Hematopoietic multipotent progenitor cell treated with erythropoietin and hydrocortisone succinate and interleukin-3 and kit ligand, for 8 days (in vitro differentiated cells): ENCODE measurements at places on chromosomes 7 and 10.

GRCh38 chr7:71558806-71559613 lies 427.1 kb downstream of the GALNT17 start:
- no peak for DNase-seq

- DNase-seq, result no peak
These were observed 12.2 kb upstream of the RFC2 start for GRCh38 chr7:74266191-74266963.

GRCh38 chr7:14839307-14839706 lies 63.2 kb downstream of the DGKB start:
- DNase-seq, result no peak

DNA sequence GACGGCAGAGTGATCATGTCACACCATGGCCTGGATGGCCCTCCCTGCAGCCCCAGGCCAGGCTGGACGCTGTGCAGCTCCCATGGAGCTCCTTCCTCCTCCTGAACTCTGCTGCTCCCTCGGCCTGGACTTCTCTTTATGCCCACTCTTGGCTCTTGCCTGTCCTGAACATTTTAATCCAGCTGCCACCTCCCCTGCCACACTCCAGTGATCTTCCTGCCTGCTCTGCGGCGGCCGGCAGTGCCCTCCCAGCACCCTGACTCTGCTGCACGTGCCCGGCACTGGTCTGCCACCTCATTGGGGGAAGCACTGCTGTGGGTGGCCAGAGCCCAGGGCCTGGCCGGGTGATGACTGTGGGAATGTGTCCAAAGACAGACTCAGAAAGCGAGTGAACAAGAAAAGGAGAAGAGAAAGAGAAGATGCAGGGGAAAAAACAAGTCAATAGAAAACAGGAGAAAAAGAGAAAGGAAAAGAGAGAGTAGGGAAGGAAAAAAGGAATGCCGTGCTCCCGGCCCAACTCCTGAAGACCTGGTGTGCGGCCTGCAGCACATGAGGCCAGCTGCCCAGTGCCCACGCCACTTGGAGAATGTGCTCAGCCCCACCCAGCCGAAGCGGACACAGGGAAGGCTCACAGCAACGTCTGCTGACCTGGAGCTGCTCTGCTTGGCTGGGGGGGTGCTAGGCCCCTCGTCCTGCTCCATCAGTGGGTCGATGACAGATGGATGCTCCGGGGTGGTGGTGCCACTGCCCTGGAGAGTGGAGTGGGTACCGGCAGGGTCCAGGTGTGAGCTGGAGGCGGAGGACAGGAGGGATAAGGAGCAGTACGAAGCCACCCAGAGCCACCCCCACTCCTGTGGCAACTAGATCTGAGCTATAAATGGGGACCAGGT lies 115.9 kb downstream of the DLG5 start:
- no peak for DNase-seq

- DNase-seq, result no peak
These were observed 21.3 kb downstream of the FAM107B start for GRCh38 chr10:14753441-14753840.

DNA sequence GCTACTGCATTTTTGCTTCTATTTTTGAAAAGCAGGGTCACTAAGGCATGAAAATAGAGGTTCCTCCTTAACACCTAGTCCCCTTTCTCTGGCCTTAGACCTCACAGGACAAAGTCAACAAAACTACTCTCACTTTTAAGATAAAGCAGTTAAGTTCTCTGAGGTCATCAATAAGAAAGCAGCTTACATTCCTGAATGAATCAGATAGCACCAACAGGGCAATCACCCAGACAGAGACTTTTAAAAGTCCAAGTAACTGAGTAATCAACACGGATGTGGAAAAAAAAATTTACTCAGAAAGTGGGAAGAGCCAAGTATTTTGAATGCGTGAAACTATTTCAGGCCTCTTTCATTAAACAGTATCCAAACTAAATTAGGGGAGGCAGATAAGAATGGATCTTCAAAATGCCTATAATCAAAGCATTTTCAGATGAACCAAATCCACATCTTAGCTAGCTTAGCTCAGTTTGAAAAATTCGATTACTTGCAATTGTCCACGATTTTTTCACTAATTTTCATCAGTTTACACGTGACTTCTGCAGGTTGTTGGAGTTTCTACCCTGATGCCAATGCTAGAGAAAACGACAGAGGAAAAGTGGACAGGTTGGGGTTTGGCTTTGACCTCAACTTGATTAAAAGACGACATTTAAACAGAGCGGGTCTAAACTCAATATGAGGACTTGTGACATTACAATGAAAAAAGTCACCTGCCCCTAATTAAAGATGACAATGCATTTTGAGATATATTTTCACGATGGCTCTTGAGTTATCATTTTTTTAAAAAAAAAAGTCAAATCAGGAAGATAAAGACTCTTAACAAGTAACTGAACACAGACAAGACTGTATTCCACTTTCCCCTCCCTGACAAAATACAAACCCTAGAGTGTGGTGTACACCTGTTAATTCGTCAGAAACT lies 1.6 kb downstream of the BEND7 start:
- DNase-seq, result no peak
